ENCODE measurements at places on chromosomes 1 and 21.
A peak's percentile ranks its signal among the peaks of the same experiment; 100 is the strongest.

- H3K4me1 ChIP-seq, result no peaks in the 10 kb centered on the region
- H3K36me3 ChIP-seq, result no peaks in the 10 kb centered on the region
These were observed 109.8 kb downstream of the MAST2 start for GRCh38 chr1:45913183-45913683.

DNA sequence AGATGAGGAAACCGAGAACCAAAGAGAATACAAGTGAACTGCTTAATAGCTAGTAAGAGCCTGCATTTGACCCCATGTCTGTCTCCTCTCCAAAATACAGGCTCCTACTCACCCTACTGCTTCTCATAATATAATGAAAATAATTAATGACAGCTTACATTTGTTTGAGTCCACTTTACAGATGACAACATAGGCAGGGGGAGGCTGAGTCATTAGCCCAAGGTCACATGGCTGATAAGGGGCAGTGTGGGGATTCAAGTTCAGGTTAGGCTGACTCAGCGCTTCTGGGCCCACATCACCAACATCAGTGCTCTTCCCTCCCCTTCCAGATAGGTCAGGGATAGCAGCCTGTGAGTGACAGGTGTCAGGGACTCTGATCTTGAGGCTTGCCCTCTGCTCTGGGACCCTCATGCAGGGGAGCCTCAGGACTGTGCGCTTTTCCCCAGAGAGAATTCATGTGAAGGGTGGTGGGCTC, 16.2 kb downstream of the AZIN2 start:
- no peaks in the 10 kb centered on the region for H3K27me3 ChIP-seq
- no peak for DNase-seq

- no peak for DNase-seq
- H3K27me3 ChIP-seq, result no peaks in the 10 kb centered on the region
- peak overlapping the region; percentile 54 for H3K27ac ChIP-seq
These were observed 36.8 kb downstream of the CITED4 start for GRCh38 chr1:40825435-40825788.

- DNase-seq, result no peak
- H3K27ac ChIP-seq, result no peak overlapping the region
- no peaks in the 10 kb centered on the region for H3K27me3 ChIP-seq
- H3K36me3 ChIP-seq, result no peaks in the 10 kb centered on the region
- H3K4me1 ChIP-seq, result no peaks in the 10 kb centered on the region
These were observed 13.9 kb downstream of the PHGDH start for GRCh38 chr1:119725626-119726025.

GRCh38 chr1:115717541-115717940, 51.0 kb downstream of the CASQ2 start:
- peak; percentile 18 for DNase-seq
- H3K27me3 ChIP-seq, result no peaks in the 10 kb centered on the region
- no peak overlapping the region for H3K27ac ChIP-seq
- no peaks in the 10 kb centered on the region for H3K36me3 ChIP-seq
- H3K4me3 ChIP-seq, result no peak overlapping the region
- H3K4me1 ChIP-seq, result no peaks in the 10 kb centered on the region

GRCh38 chr1:3543076-3544039, 68.0 kb downstream of the MEGF6 start:
- peak overlapping the region; percentile 64 for H3K27ac ChIP-seq
- no peak overlapping the region for H3K4me3 ChIP-seq
- DNase-seq, result peak; percentile 83
- peaks cover 38% of the 10 kb centered on the region for H3K4me1 ChIP-seq
- H3K27me3 ChIP-seq, result no peaks in the 10 kb centered on the region

GRCh38 chr1:197144570-197145325, 1.7 kb downstream of the ASPM start:
- DNase-seq, result no peak
- peaks cover 53% of the 10 kb centered on the region for H3K36me3 ChIP-seq
- H3K27ac ChIP-seq, result peak overlapping the region; percentile 94
- peak overlapping the region; percentile 71 for H3K4me3 ChIP-seq
- peaks cover 18% of the 10 kb centered on the region for H3K4me1 ChIP-seq
- no peaks in the 10 kb centered on the region for H3K27me3 ChIP-seq

GRCh38 chr21:44019568-44019958, 7.5 kb downstream of the TRAPPC10 start:
- H3K27me3 ChIP-seq, result no peaks in the 10 kb centered on the region
- no peaks in the 10 kb centered on the region for H3K4me1 ChIP-seq
- peaks cover 8% of the 10 kb centered on the region for H3K36me3 ChIP-seq
- DNase-seq, result no peak

DNA sequence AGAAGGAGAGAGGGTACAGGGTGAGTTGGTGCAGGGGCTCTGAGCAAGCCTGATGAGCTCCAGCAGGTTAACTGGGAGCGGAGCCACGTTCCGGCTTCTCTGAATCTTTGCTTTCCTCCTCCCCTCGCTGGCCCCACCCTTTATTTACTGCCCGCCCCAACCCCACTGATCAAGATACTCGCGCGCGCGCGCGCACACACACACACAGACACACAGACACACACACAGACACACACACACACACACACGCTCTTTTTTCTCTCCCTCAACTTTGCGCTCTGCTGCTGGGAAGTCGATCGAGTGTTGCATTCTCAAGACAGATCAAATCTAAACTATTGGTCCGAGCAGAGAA, at the start of gene GRIK1:
GRIK1 (minus strand) TSS at position 73 of the 352 bp plus-strand sequence.
- H3K27ac ChIP-seq, result no peak within 1 kb of the TSS
- no peak within 1 kb of the TSS for H3K4me3 ChIP-seq
- no peak for DNase-seq
- H3K4me1 ChIP-seq, result no peaks in the 10 kb centered on the region
- peaks cover 58% of the 10 kb centered on the region for H3K27me3 ChIP-seq

- H3K36me3 ChIP-seq, result no peaks in the 10 kb centered on the region
- H3K27me3 ChIP-seq, result no peaks in the 10 kb centered on the region
- no peaks in the 10 kb centered on the region for H3K4me1 ChIP-seq
These were observed 468.4 kb downstream of the TTLL7 start for GRCh38 chr1:83530506-83530905.

DNA sequence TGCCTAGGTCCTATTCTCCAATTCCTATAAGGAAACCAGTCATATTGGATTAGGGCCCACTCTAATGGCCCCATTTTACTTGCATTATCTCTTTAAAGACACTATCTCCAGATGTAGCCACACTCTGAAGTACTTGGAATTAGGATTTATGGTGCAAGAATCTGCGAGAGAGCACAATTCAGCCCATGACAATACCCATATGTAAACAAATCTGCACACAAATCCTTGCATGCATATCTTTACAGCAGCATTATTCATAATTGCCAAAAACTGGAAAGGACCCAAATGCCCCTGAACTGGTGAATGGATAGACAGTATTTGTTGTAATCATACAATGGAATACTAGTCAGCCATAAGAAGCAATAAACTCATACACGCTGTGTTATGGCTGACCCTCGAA, 229.8 kb upstream of the ADAMTS5 start:
- no peak overlapping the region for H3K27ac ChIP-seq
- H3K4me1 ChIP-seq, result peaks cover 3% of the 10 kb centered on the region
- no peak overlapping the region for H3K4me3 ChIP-seq
- DNase-seq, result no peak
- H3K36me3 ChIP-seq, result no peaks in the 10 kb centered on the region

GRCh38 chr1:101967871-101968270, 28.9 kb downstream of the OLFM3 start:
- no peaks in the 10 kb centered on the region for H3K36me3 ChIP-seq
- H3K27me3 ChIP-seq, result no peaks in the 10 kb centered on the region

GRCh38 chr21:41497008-41497407, 10.9 kb downstream of the TMPRSS2 start:
- no peak overlapping the region for H3K4me3 ChIP-seq
- DNase-seq, result no peak
- H3K36me3 ChIP-seq, result no peaks in the 10 kb centered on the region

DNA sequence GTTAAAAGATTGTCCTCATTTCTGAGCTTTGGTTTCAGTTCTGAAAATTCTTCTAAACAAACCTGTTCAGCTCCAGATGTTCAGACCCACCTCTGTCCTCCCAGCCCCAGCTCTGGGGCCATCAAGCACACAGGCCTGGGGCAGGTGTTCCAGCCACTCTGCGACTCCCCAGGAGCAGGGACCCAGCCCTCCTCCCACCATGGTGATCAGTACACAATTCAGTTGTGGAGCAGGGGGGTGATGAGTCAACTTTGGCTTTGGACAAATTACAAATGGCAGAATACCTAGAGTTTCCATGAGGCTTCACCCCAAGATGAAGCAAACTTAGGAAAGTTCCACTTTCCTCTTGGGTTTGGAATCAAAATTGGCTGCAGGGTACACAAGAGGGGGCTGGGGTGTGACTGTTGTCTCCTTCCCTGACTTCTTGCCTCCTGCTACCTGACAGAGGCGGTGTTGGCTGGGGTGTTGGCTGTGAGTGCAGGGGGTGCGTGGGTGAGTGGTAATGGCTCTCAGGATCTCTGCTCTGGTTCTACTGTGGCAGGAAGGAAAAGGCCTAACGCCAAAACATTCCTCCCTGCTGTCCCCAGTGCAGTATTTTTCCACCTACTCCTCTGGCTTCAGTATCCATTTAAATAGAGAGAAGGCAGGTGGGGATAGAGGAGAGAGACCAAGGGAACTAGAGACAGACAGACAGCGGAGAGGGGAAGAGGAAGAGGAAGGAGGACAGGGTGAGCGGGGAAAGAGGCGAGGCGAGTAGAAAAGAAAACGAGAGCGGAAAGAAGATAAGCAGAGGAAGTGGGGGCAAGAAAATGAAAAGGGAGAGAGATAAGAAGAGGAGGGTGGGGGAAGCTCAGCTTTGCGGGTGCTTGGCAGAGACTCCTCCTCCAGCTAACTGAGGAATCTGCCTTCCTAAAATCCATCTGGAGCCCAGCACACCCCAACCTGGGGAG, 20.6 kb upstream of the LRRN2 start:
- no peak for DNase-seq
- H3K4me1 ChIP-seq, result no peaks in the 10 kb centered on the region
- H3K27me3 ChIP-seq, result peaks cover 25% of the 10 kb centered on the region
- H3K27ac ChIP-seq, result no peak overlapping the region

DNA sequence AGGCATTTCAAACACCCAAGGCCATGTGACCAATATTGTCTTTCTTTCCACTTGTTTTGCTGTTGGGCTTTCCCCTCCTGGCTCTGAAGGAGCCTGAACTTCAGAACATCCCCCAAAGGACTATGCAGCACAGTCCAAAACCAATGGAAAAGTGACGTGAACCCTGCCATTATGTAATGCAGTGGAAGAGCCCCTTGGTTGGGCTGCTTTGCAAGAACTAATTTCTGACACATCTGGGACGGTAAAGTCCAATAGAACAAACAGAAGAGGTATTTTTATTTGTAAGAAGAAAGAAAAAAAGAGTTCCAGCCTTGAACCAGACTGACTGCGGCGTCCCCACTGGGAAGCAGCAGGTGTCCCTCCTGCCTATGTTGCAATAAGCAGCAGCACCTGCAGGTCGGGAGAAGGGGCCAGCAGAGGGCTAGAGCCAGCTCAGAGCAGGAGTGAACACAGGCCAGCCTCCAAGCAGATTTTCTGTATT, 116.7 kb downstream of the CDC7 start:
- no peaks in the 10 kb centered on the region for H3K27me3 ChIP-seq
- H3K4me1 ChIP-seq, result no peaks in the 10 kb centered on the region
- no peak for DNase-seq
- H3K4me3 ChIP-seq, result no peak overlapping the region
- no peaks in the 10 kb centered on the region for H3K36me3 ChIP-seq

GRCh38 chr21:46295996-46296752, 10.0 kb downstream of the YBEY start:
- peaks cover 33% of the 10 kb centered on the region for H3K36me3 ChIP-seq
- H3K4me1 ChIP-seq, result peaks cover 14% of the 10 kb centered on the region
- no peaks in the 10 kb centered on the region for H3K27me3 ChIP-seq
- H3K27ac ChIP-seq, result no peak overlapping the region
- DNase-seq, result no peak

GRCh38 chr1:193326296-193326695, 139.9 kb upstream of the B3GALT2 start:
- H3K27ac ChIP-seq, result no peak overlapping the region
- peaks cover 2% of the 10 kb centered on the region for H3K36me3 ChIP-seq
- no peaks in the 10 kb centered on the region for H3K27me3 ChIP-seq

DNA sequence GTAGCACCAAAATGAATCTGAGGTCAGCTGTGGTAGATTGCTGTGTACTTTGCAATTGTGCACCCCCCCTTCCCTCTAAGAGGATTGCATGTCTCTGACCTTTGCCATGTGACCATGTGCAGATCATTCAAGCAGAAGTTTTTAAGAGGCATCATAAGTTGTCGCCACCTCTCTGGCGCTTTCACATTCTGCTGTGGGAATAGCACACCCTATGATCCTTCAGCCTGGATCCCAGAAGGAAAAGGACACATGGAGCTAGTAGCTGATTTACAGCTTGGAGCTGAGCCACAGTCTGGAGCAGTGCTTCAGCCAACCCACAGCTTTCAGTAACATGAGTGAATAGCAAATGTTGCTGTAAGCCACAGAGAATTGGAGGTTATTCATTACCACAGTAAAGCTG, 158.5 kb downstream of the TSEN15 start:
- H3K4me3 ChIP-seq, result no peak overlapping the region
- peaks cover 8% of the 10 kb centered on the region for H3K4me1 ChIP-seq
- DNase-seq, result no peak
- H3K36me3 ChIP-seq, result no peaks in the 10 kb centered on the region

- no peaks in the 10 kb centered on the region for H3K27me3 ChIP-seq
- H3K36me3 ChIP-seq, result no peaks in the 10 kb centered on the region
- H3K4me3 ChIP-seq, result no peak overlapping the region
- no peaks in the 10 kb centered on the region for H3K4me1 ChIP-seq
- no peak for DNase-seq
These were observed 44.6 kb downstream of the TTLL7 start for GRCh38 chr1:83954166-83954823.

- peak overlapping the region; percentile 89 for H3K27ac ChIP-seq
- no peaks in the 10 kb centered on the region for H3K27me3 ChIP-seq
- peaks cover 5% of the 10 kb centered on the region for H3K4me1 ChIP-seq
- no peak overlapping the region for H3K4me3 ChIP-seq
These were observed 55.3 kb upstream of the SAMD13 start for GRCh38 chr1:84246213-84246612.

- H3K27ac ChIP-seq, result no peak overlapping the region
- no peak overlapping the region for H3K4me3 ChIP-seq
- H3K27me3 ChIP-seq, result no peaks in the 10 kb centered on the region
- no peaks in the 10 kb centered on the region for H3K4me1 ChIP-seq
These were observed 12.4 kb downstream of the SELL start for GRCh38 chr1:169698976-169699375.

DNA sequence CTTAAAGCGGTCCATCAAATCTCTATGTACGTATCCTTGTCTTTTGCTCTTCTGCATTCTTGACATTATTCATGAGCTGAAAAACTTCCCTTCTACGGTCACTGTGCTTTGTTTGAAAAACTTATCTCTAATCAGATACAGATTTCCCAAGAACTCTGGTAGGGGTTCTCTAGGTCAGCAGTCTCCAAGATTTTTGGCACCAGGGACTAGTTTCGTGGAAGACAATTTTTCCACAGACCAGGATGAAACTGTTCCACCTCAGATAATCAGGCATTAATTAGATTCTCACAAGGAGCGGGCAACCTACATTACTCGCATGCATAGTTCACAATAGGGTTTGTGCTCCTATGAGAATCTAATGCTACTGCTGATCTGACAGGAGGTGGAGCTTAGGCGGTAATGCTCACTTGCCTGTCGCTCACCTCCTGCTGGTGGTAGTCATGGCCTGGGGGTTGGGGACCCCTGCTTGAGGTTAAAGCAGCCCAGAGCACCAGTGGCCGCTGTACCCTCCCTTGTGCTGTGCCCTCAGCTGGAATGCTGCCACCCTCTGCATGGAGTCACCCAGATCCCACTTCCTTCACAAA, 30.8 kb downstream of the AK2 start:
- no peaks in the 10 kb centered on the region for H3K4me1 ChIP-seq
- H3K4me3 ChIP-seq, result no peak overlapping the region
- DNase-seq, result no peak

Measured in SJSA1 (cell line).